ENCODE measurements at places on chromosomes 3 and 15.

DNA sequence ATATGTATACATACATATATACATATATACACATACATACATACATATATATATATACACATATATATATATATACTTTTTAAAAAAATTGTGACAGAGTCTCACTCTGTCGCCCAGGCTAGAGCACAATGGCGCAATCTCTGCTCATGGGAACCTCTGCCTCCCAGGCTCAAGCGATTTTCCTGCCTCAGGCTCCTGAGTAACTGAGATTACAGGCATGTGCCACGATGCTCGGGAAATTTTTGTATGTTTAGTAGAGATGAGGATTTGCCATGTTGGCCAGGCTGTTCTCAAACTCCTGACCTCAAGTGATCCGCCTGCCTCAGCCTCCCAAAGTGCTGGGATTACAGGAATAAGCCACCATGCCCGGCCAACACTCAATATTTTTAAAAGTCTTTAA lies 302.5 kb downstream of the UNC13C start:
- no peak for DNase-seq

DNA sequence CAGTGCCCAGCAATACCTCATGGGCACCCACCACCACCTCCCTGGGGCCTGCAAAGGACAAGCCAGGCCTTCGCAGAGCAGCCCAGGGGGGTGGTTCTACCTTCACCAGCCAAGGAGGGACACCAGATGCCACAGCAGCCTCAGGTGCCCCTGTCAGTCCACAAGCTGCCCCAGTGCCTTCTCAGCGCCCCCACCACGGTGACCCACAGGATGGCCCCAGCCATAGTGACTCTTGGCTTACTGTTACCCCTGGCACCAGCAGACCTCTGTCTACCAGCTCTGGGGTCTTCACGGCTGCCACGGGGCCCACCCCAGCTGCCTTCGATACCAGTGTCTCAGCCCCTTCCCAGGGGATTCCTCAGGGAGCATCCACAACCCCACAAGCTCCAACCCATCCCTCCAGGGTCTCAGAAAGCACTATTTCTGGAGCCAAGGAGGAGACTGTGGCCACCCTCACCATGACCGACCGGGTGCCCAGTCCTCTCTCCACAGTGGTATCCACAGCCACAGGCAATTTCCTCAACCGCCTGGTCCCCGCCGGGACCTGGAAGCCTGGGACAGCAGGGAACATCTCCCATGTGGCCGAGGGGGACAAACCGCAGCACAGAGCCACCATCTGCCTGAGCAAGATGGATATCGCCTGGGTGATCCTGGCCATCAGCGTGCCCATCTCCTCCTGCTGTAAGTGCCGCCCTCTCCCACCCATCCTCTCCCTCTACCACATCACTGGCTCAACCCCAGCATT lies 19.2 kb upstream of the BFSP2 start:
- no peak for DNase-seq

DNA sequence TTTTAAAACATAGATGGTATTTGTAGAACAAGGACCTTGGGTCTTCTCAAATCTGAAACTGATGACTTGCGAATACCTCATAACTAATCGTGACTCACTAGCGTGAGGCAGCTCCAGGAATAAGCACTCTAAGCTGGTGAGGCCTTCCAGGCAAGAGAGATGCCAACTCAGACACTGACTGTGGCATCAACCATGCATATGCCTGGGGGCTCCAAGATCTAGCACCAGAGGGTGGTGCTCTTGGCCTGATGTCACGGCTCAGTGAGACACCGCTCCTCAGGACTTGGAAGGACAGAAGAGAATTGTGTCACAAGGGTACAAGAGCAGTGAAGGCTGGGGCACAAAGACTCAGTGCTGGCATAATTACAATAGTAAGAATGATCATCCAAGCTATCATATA lies 125.0 kb upstream of the TRIM42 start:
- no peak for DNase-seq

DNA sequence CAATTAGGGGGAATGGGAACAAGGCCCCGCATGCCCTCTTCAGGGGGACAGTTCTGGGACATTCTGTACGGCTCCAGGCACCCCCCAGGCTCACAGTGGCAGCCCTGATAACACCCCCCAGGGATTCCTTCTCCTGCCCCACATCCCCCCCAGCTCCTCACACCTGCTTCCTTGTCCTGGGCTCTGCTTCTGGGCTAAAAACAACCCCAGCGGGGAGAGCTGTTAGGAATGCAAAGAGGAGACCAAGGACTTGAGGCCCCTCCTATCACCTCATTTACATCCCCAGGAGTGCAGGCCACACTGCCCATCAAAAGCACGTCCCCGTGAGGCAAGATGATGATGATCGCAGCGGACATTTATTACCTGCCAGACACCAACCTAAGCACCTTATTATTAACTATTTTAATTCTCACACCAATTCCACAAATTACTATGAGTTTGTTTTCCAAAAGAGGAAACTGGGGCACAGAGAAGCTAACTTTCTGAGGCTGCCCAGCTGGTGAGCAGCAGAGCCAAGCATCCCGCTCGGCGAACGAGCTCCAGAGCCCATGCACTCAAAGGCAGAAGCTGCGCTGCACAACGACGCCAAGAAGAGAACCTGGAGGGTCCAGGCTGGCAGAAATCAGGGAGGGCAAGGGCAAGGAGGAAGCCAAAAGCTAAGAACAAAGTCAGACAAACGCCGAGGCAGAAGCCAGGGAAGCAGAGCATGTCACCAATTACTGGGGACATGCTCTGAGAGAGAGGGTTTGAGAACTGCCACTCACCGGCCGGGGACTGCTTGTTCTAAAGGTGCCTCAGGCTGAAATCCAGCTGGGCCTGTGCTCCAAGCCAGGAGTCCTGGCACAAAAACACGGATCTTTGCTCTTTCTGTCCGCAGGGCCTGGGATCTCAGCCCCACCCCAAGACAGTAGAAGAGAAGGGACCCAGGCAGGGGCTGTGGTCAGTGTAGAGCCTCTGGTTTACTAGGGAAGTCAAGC lies 76.2 kb upstream of the NSMCE3 start:
- no peak for DNase-seq

DNA sequence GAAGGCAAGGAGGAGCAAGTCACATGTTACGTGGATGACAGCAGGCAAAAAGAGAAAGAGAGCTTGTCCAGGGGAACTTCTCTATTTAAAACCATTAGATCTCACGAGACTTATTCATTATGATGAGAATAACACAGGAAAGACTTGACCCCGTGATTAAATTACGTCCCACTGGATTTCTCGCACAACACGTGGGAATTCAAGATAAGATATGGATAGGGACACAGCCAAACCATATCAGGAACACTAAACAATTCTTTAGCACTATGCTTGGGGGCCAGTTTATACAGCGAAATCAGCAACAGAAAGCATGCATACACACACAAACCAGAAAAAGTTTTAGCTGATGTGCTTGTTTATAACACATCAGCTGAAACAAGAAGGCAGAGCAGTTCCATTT lies 704.2 kb downstream of the OTOL1 start:
- DNase-seq, result no peak

- DNase-seq, result no peak
Measured at GRCh38 chr3:13122081-13123012, 49.1 kb upstream of the IQSEC1 start.

DNA sequence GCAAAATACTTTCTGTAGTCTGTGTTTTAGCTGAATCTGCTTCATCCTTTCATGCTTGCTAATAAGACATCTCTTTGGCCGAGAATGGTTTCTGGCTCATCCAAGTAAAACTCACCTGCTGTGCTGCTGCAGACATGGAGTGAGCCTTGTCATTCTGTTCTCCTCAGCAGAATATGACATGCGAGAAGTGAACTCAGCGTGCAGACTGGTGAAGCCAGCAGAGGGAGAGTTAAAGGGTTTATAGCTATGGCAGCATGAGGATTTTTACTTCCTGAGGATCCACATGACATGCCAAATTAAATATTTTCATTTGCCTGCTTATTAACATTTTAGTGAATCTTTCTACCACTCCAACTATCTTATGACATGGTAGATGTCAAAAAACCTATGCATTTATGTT lies 658.4 kb upstream of the NECTIN3 start:
- no peak for DNase-seq

DNA sequence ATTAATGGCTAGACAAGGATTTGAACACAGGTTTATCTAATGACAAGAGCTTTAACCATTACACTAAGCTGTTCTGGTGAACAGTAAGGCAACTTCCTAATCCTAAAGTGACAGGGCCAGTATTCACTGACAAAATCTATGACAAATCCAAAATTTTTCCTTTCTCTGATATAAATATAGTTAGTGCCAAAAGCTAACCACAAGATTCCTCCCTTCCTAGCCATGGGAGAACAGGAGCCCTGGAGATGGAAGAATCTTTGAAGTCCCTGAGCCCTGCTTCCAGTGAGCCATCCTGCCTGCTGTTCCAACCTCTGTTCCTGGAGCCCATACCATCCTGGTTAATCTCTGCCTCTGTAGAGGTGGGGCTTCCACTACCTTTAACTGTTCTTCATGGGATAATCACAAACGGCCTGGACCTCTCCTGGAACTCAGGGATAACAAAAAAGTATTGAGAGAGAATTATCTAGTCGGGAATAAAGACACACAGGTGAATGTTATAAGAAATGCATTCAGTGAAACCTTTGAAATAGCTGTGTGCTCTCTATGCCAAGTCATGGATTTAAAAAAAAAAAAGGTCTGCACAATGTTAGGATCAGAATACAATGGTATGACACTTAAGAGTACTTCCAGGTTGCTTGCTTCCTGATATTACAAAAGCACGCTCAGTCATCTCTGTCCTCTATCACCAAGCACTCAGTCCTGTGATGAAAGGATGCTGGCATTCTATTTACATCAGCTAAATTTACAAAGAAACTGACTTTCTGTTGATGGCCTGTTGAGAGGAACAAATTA lies 235.8 kb downstream of the SUCLG2 start:
- DNase-seq, result no peak

DNA sequence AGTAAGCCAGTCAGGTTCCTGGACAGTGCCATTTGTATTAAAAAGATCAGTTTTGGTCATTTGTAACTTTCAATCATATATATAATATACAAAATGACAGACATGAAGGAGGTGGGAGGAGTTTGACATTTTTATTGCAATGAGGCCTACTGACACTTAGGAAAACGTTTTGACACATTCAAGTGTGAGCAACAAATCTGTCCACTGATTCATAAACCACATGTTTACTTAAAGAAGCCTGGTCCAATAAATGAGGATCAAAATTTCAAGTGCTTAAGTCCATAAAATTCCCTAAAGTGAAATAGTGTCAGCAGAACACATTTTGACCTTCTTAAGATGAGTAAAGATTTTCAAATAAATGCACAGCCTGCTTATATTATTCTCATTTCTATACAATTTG lies 137.3 kb downstream of the MECOM start:
- DNase-seq, result no peak
